ENCODE measurements at places on chromosomes 13 and 19. TPM values are rescaled to one million over a fixed set of nuclear protein-coding genes. Genes with fewer than 3 reads are reported as not detected.
A peak's percentile ranks its signal among the peaks of the same experiment; 100 is the strongest.

DNA sequence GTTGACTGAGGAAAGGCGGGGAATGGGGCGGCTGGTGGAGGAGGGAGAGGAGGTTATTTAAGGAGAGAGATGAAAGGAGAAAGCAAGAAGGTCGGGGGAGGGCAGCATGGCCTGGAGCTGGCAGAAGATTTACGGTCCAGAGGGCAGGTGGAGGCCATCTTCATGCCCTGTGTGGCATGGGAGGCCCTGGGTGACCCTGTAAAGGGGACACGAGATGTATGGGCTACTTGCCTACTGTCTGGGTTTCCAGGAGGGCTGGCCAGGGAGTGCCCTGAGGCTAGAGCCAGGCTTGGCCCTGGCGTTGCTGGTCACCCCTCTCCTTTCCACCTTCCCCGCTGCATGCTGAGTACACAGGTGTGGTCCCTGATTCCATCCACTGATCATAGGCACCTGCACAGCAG, 6.1 kb downstream of the WTIP start:
- peaks cover 14% of the 10 kb centered on the region for H3K4me1 ChIP-seq
- no peak overlapping the region for H3K4me3 ChIP-seq
- H3K27me3 ChIP-seq = no peaks in the 10 kb centered on the region
- H3K27ac ChIP-seq = no peak overlapping the region
- peaks cover 9% of the 10 kb centered on the region for H3K36me3 ChIP-seq
- no peak for DNase-seq

DNA sequence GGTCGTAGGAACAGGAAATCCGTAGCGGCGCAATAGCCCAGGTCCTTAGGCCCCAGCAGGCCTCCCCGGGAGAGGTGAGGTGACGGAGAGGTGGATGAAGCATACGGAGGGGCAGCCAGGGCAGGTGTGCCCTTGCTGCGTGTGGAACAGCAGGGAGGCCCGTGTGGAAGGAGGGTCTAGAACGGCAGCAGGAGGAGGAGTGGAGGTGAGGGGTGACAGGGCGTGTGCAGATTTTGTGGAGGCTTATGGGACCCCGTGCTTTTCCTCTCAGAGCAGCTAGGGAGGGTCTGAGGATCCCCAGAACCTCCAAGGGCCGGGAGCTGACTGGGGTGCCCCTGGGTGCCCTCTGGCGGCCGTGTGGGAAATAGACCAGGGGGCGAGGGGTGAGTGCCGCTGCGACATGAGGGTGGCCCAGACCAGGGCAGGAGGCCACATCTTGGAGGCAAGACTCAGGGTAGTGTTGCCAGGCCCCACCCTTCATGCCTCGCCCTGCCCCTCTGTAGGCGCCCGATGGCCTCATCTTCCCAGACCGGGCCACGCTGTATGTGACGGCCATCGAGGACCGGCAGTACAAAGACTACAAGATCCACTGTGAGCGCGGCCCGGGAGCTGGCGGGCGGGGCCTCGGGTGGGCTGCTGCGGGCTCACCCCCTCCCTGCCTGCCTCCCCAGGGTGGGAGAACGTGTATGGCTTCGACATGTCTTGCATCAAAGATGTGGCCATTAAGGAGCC, 5.0 kb upstream of the ADM5 start:
- H3K4me3 ChIP-seq = no peak overlapping the region
- no peak overlapping the region for H3K27ac ChIP-seq
- DNase-seq = no peak
- peaks cover 43% of the 10 kb centered on the region for H3K4me1 ChIP-seq

- H3K27me3 ChIP-seq = no peaks in the 10 kb centered on the region
- H3K27ac ChIP-seq = no peak overlapping the region
- no peaks in the 10 kb centered on the region for H3K36me3 ChIP-seq
- peak; percentile 3 for DNase-seq
- H3K4me3 ChIP-seq = no peak overlapping the region
Measured at GRCh38 chr13:72384879-72385278, 342.6 kb downstream of the MZT1 start.

DNA sequence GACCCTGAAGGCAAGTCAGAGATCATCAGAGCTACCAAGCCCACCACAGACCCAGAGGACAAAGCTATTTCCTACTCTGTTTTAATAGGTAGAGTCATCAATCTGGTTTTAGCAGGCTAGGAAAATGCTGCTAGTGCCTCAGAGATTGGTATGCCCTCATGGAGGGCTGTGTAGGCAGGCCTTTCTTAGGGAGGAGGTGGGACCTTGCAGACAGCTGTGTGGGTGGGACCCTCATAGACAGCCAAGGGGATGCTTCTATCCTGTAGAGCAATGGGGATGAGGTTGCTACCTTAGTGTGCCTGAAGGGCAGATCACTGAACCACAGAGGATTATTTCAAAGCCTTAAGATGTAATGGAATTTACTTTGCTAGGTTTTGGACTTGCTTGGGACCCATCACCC, 534.9 kb upstream of the KLF12 start:
- no peaks in the 10 kb centered on the region for H3K27me3 ChIP-seq
- H3K4me3 ChIP-seq = no peak overlapping the region
- DNase-seq = no peak
- H3K4me1 ChIP-seq = no peaks in the 10 kb centered on the region
- no peaks in the 10 kb centered on the region for H3K36me3 ChIP-seq

CEACAM8 gene
- 0.04 TPM for total RNA-seq

- H3K4me1 ChIP-seq = no peaks in the 10 kb centered on the region
- no peak for DNase-seq
- H3K27me3 ChIP-seq = no peaks in the 10 kb centered on the region
- H3K36me3 ChIP-seq = no peaks in the 10 kb centered on the region
- no peak overlapping the region for H3K4me3 ChIP-seq
- H3K27ac ChIP-seq = no peak overlapping the region
Measured at GRCh38 chr13:88086577-88086976, 415.4 kb downstream of the SLITRK5 start.

GRCh38 chr13:31591642-31592233, 147.6 kb upstream of the RXFP2 start:
- no peak overlapping the region for H3K27ac ChIP-seq
- no peaks in the 10 kb centered on the region for H3K36me3 ChIP-seq
- H3K4me1 ChIP-seq = peaks cover 2% of the 10 kb centered on the region

Data from muscle of leg (tissue), 16 donors.